Activated CD4-positive, alpha-beta T cell treated with anti-CD3 and anti-CD28 coated beads, Interleukin-2, amount 50 U/mL, for 4 hours (primary cell): ENCODE measurements at places on chromosomes 5 and 9.

- no peak for DNase-seq
Observed at GRCh38 chr5:133847301-133847700, 121.1 kb downstream of the C5orf15 start.

- no peak for DNase-seq
Observed at GRCh38 chr9:101440714-101441230, 5.2 kb upstream of the ALDOB start.

- DNase-seq, result no peak
Observed at GRCh38 chr5:171810227-171810626, 24.6 kb downstream of the SMIM23 start.

GRCh38 chr9:133542002-133542401 lies 7.5 kb downstream of the ADAMTSL2 start:
- DNase-seq, result no peak

DNA sequence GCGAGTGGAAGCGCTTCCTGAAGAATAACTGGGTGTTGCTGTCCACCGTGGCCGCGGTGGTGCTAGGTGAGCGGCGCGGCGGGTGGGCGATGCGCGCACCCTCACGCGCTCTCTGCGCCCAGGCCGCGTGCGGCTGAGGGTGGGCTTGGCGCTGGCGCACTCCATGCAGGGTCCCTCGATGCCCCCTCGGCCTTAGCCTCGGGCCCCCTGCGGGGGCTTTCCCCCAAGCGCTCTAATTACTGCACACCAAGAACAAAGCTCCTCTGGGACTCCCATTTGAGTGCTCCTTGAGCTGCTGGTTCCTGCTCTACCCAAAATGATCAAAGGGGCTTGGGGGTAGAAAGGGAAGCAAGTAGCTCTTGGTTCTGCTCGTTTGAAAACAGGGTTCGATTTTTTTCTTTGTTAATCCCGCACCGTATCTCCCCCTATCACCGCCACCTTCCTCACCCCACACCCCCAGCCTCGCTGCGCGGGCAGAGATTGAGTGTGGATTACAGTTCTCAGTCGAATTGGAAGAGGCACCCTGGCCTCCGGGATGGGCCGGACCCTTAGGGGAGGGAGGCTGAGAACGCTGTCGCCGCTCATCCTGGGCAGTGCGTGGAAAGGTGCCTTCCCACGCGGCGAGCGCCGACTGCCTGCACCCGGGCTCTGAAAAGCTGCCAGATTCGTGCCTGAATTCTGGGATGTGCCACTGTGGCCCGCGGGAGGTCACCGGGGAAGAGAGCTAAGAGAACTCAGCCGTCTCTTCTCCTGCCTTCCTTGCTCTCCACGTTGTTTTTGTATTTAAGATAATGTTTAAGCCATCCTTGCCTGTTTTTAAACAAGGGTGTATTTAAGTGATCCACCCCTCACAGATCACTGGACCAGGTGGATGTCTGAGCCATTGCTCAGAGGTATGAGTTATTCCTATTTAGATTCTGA lies 697 bp downstream of the SLC1A1 start:
- no peak for DNase-seq

DNA sequence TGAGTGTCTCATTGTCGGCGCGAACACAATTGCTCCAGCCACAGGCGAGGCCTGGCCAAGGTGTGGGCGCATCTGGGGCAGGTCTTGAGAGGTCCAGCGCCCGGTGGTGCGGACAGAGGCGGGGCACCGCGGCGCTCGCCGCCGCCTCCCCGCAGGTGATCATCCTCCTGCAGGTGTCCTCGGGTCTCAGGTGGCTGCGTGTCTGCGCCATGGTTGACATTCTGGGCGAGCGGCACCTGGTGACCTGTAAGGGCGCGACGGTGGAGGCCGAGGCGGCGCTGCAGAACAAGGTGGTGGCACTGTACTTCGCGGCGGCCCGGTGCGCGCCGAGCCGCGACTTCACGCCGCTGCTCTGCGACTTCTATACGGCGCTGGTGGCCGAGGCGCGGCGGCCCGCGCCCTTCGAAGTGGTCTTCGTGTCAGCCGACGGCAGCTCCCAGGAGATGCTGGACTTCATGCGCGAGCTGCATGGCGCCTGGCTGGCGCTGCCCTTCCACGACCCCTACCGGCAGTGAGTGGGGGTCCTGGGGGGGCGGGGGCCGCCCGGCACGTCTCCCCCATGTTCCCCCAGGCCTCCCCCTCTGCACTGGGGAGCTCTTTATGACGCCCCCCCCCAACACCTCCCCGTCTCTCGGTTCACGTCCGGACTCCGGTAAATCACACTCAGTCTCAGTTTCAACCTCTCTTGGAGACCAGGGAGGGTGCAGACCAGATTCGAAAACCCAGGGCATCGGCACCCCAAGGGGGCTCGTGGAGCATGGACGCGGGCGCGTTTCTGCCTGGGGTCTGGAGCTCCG lies 446 bp downstream of the NXNL2 start:
- DNase-seq, result no peak

DNA sequence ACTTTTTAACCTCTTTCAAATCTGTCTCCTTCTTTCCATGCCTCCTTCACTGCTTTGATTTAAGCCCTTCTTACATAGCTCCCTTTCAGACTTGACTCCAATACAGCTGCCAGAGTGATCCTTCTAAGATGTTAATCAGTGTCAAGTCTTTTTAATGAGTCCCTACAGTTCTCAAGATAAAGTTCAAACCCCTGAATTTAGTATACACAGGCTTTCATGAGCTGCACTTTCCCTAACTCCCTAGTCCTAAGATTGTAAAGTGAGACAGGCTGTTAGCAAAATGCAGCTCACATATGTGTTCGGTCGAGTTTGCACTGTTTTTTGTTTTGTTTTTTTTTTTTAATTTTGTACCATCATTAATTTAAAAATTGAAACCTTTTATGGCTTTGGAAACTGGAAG lies 190.4 kb upstream of the VCAN start:
- no peak for DNase-seq

DNA sequence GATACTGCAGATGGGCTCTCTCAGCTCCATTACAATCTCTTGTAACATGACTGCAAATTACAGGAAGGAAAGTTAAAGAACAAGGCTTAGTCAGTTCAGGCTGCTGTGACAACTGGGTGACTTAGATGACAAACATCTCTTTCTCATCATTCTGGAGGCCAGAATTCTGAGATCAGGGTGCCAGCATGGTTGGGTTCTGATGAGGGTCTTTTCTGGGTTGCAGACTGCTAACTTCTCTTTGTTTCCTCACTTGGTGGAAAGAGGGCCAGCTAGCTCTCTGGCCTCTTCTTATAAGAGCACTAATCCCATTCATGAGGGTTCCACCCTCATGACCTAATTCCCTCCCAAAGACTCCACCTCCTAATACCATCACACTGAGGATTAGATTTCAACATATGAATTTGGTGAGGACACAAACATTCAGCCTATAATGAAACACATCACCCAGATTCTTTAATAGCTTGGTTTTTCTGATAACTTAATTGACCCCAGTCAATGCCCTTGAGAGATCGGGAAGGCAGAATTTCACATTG lies 73.6 kb upstream of the MAMDC2 start:
- DNase-seq, result no peak

GRCh38 chr5:156815988-156816599 lies 34.0 kb upstream of the PPP1R2B start:
- DNase-seq, result no peak

GRCh38 chr5:122107016-122107415 lies 22.3 kb upstream of the ZNF474 start:
- no peak for DNase-seq

DNA sequence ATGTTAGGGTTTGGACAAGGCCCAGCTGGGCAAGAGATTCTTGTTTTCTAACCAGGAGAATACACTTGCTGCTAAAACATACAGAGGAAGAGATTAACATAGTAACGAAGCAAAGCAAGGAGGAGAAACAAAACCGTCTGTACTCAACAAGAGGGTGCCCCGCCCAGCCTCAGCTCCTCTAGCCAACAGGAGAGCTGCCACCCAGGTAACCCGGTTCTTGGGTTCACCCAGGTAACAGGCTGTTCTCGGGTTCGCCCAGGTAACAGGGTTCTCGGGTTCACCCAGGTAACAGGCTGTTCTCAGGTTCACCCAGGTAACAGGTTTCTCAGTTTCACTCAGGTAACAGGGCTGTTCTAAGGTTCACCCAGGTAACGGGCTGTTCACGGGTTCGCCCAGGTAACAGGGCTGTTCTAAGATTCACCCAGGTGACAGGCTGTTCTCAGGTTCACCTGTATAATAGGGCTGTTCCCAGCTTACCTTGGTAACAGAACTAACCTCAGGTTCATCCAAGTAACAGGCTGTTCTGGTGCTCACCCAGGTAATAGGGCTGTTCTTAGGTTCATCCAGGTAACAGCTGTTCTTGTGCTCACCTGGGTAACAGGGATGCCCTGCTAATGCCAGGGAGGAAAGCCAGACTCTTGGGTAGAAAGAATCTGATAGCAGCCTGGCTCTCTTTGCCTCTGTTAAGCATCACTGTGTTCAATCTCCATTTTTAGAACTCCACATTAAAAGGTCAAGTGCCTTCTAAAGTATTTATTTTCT lies 271.6 kb downstream of the SYK start:
- DNase-seq, result no peak

DNA sequence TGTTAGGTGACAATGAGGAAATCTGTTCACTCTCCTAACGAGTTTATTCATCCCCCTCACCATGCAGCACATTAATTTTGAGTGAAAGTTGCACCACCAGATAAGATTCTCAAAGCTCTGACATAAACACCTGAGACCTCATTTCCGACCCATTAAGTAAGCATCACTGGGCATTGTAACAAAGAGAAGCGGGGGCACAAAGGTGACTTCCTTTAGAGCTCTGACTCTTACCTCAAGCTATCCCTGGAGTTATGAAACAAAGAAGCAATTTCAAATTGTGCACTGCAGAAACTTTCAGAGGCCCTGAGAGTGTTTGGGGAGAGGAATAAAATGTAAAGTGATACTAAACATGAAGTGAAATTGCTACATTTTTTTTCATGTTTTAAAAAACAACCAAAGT lies 29.5 kb downstream of the C5orf15 start:
- DNase-seq, result no peak

DNA sequence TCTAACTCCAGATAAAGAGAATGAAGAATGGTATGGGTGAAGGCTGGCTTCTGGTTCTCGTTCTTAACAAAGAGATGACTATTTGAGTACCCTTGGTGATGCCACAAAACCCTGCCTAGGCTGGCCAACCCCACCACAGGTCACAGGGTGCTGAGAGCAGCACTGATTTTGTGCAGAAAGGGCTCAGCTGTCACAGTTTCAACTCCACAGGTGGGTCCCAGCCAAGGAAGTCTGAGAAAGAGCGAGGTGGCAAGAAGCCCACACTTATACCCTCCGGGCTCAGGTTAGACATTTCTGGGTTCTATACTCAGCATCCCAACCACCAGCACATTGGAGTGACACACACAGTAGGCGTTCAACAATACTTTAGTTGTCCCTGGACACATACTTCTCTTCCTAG lies 118.1 kb downstream of the SLIT3 start:
- no peak for DNase-seq

DNA sequence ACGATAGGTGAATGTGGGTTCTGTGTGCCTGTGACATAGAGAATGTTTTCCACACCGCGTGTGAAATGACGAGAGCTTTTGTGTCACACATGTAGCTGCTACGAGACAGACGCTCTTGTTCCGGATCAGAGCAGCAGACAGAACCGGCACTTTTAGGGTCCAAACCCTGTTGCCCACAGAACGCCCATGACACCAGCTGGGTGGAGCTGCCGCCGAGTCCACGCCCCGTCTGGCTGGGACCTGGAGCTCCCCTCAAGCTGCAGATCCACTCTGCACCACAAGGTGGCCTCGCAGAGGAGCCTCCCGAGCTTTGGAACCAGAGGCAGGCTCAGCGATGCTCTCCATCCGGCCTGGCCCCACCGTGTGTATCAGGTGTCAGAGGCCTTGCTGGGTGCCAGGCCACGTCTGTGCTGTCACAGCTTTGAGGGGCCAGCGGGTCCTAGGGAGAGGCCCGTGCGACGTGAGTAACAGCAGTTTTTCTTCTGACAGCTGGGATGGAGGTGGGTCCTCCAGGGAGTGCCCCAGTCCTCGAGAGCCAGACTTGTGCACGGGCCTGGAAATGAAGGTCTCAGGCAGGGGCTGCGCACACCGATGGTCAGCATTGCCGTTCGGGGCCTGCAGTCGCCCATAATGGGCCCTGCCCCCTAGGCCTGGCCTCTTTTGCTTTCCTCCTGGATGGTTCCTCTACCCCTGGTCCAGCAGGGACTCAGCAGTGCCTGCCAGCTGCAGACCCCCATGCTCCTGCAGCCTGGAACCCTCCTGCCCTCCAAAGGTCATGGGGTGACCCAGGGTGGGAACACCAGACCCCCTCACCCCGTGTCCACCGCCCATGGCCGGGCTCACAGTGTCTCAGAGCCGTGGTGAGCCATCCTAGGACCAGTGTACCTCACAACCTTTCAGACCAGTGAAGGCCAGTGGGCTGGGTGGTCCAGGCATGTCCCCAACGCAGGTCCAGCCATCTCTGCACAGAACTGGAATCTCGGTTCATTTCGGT lies 2.5 kb upstream of the LRRC14B start:
- DNase-seq, result peak; percentile 83

GRCh38 chr5:113748403-113748802 lies 234.9 kb downstream of the YTHDC2 start:
- DNase-seq, result no peak

DNA sequence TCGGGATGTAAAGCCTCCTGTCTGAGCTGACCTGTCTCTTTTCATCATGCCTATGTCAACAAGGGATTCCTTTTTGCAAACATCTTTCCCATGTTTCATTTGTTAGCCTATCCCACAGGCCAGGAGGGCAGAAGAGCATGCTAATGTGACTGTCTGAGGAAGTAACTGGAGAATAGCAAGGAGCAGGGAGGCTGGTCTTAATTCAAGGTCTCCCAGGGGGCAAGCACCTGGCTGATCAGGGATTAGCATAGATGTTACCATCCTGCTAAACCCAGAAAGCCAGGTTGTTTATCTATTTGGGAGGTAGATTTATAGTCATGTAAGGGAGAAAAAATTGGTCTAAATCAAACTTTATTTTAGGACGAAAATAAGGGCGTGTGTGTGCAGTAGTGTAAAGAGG lies 36.7 kb upstream of the MAP1B start:
- no peak for DNase-seq

- DNase-seq, result no peak
Observed at GRCh38 chr5:150639751-150640150, 709 bp upstream of the SYNPO start.

DNA sequence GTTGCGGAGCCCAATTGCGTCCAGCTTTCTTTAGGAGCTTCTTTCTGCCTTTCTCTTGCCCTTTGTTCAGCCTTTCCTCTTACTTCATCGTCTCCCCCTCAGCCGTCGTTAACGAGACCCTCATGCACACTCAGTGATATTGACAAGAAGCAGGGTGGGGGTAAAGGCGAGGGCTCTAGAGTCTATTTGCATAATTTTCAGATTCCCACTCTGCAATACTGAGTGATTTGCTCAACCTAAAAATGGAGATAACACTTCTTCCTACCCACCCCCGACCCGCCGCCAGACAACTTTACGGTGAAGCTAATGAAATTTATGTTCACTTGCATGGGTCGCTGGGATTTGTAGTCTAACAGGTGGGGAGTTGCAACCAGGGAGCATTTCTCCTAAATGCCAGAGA lies 1.3 kb upstream of the TBC1D2 start:
- peak; percentile 23 for DNase-seq
